ENCODE measurements at places on chromosomes 2 and 18. TPM values are rescaled to one million over a fixed set of nuclear protein-coding genes. Genes with fewer than 3 reads are reported as not detected.

Gene TUBB8B
- total RNA-seq = 0.93 TPM

Gene BUB1
- 25.4 TPM for total RNA-seq

Gene FMNL2
- total RNA-seq = 108 TPM

Gene KHK
- 5.2 TPM for total RNA-seq

Gene PELI1
- 68.4 TPM for total RNA-seq

Gene MC4R
- total RNA-seq = not detected
